ENCODE measurements at places on chromosomes 11 and 22.

DNA sequence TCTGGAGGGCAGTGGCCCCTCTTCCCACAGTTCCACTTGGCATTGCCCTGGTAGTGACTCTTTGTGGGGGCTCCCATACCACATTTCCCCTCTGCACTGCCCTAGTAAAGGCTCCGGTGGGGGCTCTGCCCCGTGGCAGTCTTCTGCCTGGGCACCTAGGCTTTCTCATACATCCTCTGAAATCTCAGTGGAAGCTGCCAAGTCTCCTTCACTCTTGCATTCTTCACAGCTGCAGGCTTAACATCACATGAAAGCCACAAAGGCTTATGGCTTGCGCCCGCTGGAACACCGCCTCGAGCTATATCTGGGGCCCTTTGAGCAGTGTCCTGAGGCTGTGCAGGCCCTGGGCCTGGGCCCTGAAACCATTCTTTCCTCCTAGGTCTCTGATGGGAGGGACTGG is 25.3 kb downstream of the PLEKHB1 start:
- no peak for DNase-seq

- DNase-seq: no peak
Measured at GRCh38 chr11:112175599-112175952, 264 bp downstream of the BCO2 start.

DNA sequence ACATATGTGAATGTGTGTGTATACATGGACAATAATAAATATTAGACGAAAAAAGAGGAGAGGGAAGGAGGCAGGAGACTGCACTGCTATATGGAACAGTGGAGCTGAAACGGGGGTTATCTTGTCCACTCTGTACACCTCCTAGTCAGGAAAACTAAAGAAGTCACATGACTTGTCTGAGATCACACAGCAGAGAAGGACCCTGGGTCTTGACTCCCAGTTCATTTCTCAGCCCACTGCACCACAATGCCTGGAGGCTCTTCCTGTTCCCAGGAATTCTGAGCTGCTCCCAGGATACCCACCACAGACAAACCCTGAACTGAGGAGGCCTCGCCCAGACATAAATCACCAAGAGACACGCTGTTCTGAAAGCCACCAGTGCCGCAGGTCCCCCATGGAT is 349.6 kb downstream of the CTTN start:
- DNase-seq: no peak

DNA sequence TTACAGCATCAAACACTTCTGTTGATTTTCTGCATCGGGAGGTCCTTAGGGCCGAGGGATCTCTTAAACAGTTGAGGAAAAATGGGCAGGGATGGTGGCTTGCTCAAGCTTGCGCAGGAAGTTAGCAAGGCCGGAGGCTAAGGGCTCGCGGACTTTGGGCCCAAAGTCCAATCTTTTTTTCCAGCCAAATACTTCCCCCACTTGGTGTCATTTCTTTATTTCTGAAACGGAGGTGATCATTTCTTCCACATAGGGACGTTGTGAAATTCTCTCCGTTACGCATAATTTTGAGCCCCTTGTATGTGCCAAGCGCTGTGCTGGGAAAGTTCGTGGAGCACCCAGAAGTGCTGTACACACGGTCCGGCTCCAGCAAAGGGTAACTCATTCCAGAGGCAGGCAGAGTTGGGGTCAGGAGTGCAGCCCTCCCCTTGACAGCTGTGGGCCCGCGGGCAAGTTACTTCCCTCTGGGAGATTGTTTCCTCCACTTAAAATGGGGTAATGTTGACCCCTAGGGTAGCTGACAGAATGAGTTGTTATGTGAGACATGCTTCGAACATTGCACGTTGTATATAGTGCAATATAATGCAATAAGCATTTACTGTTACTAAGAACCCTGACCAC is 809 bp downstream of the MIEF1 start:
- DNase-seq: no peak

DNA sequence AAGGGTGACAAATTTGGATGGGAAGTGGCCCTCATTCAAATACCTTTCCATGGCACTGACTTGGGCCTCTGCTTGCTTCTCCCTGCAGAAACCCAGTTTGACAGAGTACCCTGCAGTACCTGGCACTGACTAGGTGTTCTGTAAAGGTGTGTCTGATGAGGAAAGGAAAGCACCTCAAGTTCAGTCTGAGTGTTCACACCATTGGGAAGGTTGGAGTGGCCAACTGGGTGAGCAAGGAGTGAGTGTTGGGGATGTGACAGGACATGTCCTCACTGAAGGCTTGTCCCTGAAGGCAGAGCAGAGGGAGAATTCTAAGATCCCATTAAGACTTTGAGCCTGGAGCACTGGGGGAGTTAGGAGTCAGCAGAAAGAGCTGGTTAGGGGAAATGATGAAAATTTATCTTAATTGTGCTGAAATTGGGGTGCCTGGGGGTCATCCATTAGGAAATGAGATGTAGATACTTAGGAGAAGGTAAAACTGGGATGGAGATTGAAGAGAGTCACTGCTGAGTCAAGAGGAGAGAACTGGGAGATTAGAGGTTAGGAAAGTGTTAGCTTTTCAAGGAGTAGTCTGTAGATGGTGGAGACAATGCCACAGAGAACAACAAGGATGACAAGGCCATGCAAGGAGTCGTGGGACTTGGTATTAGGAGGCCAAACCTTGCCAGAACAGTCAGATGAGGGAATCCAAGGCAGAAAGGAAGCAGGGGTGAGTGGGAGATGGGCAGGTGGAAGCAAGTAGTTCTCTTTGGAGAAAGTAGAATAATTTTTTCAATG is 6.1 kb downstream of the SREBF2 start:
- no peak for DNase-seq

DNA sequence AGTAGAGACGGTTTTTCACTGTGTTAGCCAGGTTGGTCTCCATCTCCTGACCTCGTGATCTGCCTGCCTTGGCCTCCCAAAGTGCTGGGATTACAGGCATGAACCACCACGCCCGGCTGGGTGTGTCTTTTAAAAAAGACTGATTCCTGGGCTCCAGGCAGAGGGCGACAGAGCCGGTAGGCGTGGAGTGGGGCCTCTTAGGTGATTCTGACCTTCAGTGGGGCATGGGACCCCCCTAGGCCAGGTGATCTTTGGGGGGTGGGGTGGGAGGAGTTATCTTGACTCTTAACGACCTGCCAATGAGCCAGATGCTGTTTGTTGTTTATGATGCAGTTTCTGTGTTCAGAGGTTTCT is 12.9 kb upstream of the SORL1-AS1 start:
- no peak for DNase-seq

DNA sequence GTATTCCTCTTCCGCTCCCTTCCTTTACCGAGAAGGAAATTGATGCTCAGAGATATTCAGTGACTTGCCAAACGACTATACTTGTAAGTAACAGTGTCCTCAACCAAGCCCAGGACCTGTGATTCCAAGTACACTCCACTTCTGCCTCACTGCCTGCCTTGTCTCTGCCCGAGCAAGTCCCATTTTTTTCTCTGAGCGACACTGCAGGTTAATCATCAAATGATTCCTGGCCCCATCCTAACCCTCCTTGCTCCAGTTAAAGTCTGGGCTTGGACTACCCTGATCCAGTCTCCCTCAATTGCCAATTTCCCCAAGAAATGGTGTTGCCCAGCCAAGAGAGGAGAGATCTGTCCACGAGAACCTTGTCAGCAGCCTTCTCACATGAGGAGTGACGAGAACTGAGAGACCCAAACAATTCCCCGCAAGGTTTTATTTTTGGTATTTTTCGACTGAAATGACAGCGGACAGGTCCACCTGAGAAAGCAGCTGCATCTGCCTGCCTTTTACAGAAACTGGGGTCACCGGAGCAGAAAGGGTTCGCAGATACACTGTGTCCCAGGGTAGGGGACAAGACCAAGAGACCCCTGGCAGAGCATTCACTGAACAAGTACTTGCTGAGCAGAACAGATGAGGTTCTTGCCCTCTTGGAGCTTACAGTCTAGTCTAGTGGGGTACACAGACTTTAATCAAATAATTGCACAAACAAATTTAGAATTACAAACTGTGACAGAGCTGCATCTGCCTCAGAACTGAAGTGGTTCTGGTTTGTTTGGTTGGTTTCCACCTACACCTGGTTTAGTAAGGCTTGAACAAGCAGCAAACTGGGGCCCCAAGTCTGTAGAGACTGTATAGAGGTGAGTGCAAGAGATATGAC is 11.4 kb downstream of the POU2AF1 start:
- DNase-seq: no peak

- DNase-seq: no peak
Measured at GRCh38 chr11:29879560-29879959, 137.3 kb downstream of the KCNA4 start.

DNA sequence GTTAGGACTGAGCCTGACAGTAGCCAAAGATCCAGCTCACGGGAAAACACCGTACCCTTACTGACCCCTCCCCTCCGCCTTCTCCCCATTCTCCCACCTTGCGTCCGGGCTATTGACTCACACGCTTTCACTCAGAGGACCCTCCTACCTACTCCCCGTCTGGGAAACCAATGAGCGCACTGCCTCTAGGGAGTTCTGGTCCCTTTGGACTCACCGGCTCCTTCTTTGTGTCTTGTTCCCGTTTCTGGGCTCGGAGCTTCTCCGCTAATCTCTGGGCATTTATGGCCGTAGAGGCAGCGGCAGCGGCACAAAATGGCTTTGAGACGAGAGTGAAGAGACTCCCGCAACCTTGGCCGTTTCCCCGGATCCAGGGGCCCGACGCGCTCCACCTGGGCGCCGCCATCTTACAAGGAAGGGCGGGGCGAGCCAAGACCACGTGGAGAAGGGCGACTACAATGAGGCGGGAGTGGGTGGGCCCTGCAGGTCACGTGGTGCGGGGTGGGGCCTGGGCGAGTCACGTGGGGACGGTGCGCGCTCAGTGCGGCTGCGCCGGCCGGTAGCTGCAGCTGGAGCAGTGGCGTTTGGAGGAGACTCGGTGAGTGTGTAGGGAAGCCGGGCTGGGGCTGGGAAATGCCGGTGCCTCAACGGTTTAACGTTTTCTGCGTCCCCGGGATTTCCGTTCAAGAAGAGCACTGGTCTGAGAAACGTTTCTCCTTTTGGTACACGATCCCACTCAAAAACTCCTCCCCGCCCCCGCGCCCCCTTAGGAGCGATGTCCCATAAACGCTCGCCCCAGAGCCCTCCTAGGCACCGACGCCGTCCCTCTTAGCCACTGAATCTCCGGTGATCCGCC is at the start of the genes FAM118B and RPUSD4:
Gene FAM118B, plus strand, starts transcription at position 547 of the 853 bp plus-strand sequence. CDS start 23,220 bp downstream, outside the sequence.
Gene RPUSD4, minus strand, starts transcription at position 415 of the 853 bp plus-strand sequence. Its CDS starts 12 bp downstream, at position 403.
- peak; percentile 85 for DNase-seq

GRCh38 chr11:77435972-77436371 is 37.9 kb downstream of the PAK1 start:
- no peak for DNase-seq

DNA sequence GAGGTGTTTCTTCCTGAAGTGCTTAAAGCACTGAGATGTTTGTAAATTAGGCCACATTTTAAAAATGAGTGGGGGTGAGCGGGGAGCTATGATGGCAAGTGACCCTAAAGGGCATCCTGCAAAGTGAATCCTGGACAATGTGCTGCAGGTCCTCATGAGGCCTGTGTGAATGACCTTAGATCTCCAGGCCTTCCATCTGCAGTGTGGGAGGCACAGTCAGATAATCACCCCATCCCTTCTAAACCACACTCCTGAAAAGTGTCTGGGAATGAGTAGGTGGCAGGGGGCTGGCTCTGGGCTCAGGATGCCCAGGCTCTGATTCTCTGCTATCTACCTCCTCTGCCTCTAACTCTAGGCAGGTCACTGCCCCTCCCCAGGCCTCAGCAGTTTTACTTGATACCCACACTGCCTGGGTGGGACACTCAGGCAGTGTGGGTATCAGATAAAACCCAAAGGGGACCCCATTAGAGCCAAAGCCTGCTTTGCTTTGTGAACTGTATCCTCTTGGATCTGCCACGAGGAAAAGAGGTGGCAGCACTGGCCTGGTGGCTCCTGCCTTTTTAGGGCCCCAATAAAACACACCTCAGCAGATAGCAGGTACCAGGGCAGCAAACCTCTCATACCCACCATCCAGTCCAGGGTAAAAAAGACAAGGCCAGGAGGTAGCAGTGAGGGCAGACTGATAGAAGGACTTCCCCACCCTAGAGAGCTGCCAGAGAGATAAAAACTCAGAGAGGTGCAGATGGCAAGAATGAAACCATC is 10.5 kb downstream of the STARD10 start:
- DNase-seq: no peak

DNA sequence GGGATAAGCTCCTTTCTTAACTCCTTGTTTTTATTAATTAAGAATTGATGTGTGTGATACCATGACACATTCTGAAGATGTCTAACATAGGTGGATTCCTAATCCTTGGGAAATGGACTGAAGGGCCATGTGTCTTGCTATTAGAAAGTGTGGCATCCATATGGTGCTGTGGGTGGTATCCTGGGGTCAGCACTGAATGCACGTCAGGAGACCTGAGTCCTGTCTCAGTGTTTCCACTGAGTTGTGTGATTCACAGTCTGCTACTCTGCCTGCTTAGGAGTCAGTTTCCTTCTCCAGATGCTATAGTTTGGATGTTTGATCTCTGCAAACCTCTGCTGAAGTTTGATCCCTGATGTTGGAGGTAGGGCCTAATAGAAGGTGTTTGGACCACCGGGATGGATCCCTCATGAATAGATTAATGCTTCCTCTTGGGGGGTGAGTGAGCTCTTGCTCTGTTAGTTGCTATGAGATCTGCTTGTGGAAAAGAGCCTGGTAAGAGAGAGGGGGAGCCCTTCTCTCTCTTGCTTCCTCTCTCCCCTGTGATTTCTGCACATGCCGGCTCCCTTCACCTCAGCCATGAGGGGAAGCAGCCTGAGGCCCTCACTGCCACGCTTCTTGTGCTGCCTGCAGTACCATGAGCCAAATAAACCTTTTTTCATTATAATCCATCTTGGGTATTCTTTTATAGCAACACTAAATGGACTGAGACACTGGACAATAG is 666.5 kb downstream of the NTM start:
- no peak for DNase-seq

DNA sequence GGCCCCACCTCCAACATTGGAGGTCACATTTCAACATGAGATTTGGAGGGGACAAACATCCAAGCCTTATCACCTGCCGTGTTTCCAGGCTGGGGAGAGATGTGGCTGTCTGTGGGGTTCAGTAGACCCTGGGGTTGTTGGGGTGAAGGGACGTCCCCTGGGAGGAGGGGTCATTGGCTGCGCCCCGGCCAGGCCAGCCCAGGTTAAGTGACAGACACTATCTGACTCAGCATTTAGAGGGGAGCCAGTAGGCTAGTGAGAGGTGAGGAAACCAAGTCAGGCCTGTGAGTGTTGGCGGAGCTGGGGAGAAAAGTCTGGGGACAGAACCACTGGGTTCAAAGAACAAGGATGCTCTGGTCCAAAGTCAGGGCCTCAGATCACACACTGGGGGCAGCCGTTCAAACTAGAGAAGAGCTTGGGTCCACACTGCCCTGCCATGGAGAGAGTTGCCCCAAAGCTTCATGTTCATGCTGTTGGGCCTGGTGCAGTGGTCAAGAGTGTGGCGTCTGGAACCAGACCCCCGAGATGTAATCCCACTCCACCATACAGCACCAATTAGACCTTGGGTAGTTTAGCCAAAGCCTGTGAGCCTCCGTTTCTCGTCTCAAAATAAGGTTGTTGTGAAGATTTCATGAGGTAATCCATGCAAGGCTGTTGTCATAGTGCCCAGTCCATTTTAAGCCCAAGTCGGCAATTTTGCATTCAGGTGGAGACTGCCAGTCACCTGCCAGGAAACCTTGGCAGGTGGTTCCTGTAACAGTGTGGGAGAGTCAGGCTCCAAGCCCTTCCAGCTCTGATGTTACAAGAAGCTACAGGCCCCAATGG is 1289.6 kb downstream of the TBC1D22A start:
- DNase-seq: no peak
